ENCODE measurements at places on chromosomes 4 and X. TPM values are rescaled to one million over a fixed set of nuclear protein-coding genes. Genes with fewer than 3 reads are reported as not detected.

The CFI gene
- 2.6 TPM for total RNA-seq

The ABLIM2 gene
- 0.74 TPM for total RNA-seq

The NPY1R gene
- total RNA-seq = 2.6 TPM

The KLHL4 gene
- total RNA-seq = 80.9 TPM

DNA sequence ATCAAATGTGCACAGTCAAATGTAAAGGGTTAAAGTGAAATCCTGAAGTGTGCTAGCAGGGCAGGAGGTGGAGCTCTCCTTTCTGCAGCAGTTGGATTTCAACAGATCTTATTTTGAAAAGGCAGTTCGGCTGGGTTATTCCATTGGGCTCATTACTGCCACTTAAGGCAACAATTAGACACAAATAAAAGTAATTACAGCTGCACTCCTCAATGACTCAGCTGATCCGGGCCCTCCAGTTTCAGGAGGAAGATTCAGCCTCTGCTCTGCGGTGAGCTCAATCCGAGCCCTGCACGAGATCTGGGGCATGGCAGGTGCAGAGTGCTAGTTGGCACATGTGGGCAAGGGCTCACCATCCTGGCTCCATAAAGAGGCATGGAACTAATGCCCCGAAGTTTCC is 85.4 kb downstream of the PHKA2 start:
- DNase-seq = no peak

DNA sequence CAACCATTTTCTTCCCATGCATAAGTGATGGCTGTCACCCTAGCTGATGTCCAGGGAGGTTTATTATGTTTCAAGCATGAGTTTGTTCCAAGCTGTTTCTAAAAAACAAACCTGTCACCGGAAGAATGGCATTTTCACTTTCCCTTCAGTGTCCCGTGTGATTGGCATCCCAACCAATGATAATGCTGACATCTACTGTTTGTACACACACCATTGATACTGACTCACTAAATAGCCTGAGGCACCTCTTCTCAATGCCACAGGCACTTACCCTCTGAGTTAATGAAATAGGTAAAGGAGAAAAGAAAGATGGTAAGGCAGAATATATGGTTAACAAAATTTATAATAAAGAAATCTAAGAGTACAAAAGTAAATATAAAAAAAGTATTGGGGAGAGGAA is 23.1 kb upstream of the VCX2 start:
- no peak for DNase-seq

DNA sequence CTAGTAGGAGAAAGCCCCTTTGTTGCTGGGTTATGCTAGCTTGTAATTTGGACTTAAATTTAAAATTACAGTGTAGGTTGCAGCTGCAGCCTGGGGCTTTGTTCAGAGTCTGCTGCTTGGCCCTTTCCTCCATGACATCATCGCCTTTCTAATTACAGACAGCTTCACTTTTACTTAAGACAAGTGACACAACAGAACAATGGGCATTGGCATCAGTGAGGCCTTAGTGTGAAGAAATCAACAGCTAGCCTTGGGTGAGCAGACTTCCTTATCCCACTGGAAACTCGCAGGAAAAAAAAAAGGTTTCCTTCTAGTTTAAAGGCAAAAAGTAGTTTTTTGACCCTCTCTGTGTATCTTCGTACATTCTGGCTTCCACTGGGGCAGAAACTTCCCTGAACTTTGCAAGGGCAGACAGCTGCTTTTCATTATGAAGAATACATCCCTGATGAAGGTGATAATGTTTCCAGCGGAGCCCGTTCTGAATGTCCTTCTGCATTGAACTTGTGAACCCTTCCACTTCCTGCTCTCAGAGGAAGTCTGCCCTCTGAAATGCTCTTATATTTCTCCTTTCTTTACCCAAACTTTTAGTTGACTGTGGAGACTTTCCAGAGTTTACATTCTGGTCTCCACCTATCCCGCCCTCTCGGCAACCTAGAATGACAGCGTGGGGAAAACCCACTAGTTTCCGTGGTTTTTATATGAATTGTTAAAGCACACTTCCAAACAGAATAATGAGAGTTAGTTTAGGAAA is 123.2 kb upstream of the FAM9C start:
- DNase-seq = no peak

DNA sequence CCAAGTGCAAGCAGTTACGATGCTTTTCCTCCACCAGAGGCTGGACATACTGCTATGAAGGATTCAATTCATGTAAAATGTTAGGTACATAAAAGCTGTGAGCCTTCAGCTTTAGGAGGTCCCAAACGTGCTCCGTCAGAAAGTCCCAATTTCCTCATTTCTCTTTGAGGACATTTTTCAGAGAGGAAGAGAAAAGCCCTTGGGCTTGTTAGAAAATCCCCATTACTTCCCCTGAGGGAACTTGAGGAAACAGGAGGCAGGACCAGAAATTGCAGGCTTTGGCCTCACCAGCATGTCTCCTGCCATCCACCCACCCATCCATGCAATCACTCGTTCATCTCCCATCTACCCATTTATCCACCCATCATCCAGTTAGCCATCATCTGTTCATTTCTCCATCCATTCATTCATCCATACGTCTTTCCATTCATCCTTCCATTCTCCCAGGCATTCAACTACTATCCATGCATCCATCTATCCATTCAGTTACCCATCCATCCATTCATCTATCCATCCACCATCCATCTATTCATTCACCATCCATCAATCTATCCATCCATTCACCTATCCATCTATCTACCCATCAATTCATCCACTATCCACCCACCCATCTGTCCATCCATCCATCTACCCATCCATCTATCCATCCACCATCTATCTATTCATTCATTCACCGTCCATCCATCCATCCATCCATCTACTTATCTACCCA is 223.5 kb downstream of the AFAP1 start:
- DNase-seq = no peak

DNA sequence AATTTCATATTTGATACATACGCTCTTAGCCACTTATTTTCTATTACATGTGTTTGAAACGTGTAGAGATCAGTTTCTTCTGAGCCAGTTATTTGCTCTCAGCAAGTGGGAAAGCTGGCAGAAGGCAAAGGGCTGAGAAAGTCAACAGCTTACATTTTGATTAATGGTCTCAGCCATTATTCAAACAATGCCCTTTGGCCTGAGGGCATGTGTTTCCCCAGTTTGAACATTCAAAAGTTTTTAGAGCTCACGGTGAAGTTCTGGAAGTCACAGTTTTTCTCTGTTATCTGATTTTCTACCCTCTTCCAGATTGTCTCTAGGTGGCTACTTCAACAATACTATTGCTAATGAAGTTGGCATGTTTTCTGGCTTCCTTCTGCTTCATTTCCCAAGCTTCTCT is 591.8 kb upstream of the CPEB2 start:
- no peak for DNase-seq

- no peak for DNase-seq
These were observed 135.5 kb downstream of the AMMECR1 start for GRCh38 chrX:110182362-110182761.

- DNase-seq = no peak
These were observed 289.7 kb downstream of the DKK2 start for GRCh38 chr4:106746451-106746850.

GRCh38 chr4:25729564-25729963 is 73.9 kb downstream of the SLC34A2 start:
- no peak for DNase-seq

DNA sequence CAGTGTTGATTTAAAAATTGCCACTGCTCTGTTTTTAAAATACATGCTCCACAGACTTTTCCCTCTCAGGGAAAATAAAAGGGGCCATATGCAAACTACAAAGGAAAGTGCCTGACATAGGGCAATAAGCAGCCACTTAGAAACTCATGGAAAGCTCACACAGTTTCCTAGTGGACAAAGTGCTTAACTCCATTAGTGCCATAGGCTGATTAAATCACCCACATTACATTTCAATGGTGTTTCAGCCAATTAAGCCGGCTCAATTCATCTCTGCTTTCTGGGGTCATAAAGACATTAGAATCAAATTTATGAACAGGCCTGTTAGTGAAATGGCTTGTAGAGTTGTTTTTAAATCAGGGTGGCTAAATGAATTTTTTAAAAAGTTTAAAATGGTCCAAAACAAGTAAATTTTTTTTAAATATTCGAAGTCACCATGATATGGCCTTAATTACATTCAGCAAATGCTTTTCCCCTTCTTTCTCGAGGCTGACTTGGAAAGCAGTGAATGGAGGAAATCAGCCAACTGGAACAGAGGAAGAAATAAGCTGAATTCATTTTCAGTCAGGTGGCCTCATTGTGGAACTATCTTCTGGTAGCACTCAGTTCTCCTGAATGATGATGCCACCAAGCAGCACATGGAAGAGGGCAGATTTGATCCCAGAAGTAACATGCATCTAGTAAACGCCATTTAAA is 2305.1 kb upstream of the AGA start:
- no peak for DNase-seq

DNA sequence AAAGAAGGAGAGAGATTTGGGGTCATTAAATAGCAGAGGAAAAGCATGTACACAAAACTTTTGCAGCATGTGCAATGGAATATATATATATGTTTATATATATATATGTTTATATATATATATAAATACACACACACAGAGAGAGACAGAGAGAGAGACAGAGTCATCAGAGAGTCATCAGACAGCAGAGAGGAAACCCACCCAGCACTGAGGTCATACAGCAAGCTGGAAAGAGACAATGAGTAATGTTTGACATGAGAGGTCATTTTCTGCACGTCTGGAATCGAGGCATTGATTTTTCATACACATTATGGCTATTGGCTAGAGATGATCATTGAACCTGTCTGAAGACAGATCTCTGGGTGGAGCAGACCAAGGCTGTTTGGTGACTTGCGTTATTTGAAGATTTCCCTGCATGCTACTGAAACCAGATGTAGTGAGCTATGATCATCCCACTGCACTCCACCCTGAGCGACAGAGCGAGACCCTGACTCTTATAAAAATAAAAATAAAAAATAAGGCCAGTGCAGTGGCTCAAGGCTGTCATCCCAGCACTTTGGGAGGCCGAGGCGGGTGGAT is 48.8 kb upstream of the SHOX start:
- DNase-seq = no peak
